Stimulated activated CD8-positive, alpha-beta memory T cell treated with anti-CD3 and anti-CD28 coated beads, Interleukin-15, amount 100 ng/mL, for 4 hours (primary cell): ENCODE measurements at places on chromosomes 16 and 17.

DNA sequence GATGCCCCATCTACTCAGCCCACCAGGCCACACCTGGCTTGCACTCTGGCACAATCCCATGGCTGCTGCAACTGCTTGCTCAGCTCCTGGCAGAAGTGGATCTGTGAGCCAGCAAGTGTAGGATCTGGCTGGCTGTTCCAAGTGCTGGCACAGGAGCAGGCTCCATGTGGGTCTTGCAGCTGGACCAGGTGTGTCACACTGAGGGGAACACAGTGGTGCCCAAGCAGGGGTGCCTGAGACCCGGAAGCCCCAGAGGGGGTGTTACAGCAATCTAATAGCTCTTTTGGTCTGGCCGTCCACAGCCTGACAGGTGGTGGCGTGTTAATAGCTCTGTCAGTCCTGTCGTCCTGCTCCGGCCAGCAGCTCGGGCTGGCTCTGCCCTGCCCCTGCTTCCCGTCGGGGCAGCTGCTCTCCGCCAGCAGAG lies 19.6 kb upstream of the GOT2 start:
- DNase-seq, result no peak

DNA sequence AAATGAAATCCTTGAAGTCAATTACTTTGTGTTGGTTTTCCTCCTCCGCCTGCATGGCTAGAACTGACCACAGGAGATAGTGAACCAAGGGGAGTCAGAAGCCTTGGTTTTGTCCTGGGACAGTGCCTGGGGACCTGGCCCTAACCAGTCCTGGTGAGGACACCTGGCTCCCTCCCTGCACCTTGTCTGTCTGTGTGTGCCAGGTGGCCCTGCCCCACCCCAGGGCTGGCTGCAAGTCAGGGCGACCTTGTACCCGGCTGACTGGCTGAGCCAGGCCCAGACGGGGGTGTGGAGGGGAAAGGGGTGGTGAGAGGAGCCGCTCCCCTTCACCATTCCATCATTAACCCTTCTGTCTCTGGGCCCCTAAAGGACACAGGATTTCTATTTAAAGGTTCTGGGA lies 3.4 kb downstream of the RAPGEFL1 start:
- no peak for DNase-seq

GRCh38 chr17:69342896-69343644 lies 16.1 kb upstream of the ABCA5 start:
- DNase-seq, result no peak

DNA sequence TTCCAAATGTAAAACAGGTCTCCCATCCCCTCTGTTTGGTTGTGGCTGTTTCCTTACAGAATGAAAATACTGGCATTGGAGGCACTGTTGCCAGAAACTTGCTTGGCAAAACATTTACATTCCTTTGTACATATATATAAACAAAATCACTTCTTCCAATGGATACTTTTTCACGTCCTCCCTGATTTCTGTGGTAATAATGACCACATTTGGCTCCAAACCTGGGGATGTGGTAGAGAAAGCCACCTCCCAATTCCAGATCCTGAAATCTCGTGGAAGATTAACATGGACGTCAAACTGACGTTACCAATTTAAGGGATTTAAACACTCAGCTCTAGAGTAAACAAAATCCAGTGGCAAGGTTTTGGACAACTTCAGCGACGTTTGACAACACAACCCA lies 370.8 kb upstream of the ZFHX3 start:
- no peak for DNase-seq

DNA sequence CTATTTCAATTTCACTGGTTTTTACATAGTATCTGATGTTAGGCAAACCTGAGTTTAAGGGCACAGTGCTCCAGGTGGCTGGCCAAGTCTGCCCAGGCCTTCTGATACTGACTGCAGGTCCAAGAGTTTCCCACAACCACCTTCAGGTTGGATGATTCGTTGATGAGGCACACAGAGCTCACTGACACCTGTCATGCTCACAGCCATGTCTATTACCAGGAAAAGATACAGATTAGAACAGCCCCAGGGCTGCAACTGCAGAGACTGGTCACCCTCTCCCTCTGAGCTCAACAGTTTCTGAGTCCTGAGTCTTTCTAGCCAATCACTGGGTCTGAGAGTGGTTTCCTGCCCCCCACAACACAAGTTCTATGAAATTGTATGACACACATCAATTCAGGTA lies 37.2 kb downstream of the MEAK7 start:
- DNase-seq, result no peak

GRCh38 chr16:10617662-10618420 lies 37.4 kb upstream of the EMP2 start:
- no peak for DNase-seq

- no peak for DNase-seq
Measured at GRCh38 chr16:78570399-78571141, 471.1 kb downstream of the WWOX start.

GRCh38 chr16:87407511-87408112 lies 15.5 kb downstream of the MAP1LC3B start:
- DNase-seq, result no peak

- DNase-seq, result no peak
Measured at GRCh38 chr17:2059547-2060384, 4.9 kb downstream of the HIC1 start.

DNA sequence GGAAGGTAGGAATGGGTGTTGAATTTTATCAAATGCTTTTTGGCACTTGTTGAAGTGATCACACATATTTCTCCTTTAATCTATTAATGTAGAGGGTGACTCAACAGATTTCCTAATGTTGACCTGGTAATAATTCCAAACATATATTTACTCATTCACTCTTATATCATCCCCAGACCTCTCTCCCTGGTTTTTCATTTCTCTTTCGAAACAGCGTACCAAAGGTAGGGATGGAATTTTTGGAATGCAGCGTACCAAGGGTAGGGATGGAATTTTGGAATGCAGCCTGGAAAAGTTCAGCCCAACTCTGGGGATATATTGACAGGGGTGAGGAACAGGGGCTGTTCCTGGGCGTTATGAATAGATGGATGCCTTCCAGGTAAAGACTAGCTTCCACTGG lies 7.3 kb downstream of the KIF18B start:
- DNase-seq, result no peak

DNA sequence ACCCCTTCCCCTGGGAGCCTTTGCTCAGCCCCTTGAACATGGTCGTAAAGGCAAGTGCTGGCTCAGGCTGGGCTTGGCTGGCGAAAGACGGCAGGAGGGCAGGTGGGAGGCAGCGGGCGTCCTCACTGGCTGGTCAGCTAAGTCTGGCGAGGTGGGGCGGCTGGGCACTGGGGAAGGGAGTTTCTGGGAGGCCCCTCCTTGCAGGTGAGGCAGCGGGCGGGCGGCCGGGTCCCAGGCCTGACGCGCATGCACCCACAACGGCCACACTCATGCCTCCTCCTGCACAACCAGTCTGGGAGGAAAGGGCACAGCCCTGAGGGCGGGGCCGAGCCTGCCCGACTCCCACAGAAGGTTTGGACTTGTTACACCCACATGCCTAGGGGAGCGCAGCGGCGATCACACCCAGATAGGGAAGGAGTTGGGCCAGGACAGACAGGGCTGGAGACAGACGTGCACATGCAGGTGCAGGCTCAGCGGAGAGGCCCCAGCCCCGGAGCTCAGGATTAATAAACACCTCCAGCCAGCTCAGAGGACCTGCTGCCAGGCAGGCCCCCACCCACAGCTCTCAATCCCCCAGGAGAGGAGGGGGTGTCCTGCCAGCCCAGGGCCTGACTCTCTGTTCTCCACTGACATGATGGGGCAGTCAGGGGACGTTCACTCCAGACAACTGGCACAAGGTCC lies at the start of gene EVPL:
EVPL (minus strand) TSS at position 148 of the 681 bp plus-strand sequence; CDS start at position 40, 108 bp downstream.
- DNase-seq, result no peak

DNA sequence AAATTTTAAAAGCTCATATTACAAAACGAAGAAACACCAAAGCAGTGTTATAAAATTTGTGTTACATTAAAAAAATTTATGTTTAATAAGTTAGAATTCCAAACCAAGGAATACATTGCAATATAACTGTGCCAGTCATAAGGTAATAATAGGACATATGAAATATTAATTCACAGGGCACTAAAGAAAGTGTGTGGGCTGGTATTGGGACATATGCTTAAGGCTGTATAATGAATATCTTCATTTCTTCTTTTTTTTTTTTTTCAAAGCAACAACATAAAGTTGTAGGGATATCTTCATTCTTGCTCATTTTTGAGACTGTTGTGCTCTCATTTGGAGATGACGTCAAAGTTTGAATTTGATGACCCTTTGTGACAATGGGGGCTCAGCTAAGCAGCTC lies 17.5 kb upstream of the FBXO47 start:
- no peak for DNase-seq

DNA sequence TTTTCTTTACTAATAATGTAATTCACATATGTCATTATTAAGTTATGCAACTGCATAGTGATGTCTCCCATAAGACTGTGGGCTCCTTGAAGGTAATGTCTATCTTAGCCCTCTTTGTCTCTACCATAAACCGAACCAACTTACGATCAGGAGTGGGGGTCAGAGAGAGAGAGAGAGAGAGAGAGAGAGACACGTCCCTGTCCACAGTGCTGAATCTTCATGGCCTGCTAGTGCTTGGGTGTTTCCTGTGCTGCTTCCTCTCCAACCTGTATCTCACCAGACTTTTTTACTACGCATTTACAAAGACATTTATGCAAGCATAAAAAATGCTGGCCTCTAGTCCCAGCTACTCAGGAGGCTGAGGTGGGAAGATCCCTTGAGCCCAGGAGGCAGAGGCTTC lies 52.2 kb upstream of the HAPSTR1 start:
- DNase-seq, result no peak

- DNase-seq, result no peak
Measured at GRCh38 chr16:51106535-51106934, 44.5 kb downstream of the SALL1 start.

DNA sequence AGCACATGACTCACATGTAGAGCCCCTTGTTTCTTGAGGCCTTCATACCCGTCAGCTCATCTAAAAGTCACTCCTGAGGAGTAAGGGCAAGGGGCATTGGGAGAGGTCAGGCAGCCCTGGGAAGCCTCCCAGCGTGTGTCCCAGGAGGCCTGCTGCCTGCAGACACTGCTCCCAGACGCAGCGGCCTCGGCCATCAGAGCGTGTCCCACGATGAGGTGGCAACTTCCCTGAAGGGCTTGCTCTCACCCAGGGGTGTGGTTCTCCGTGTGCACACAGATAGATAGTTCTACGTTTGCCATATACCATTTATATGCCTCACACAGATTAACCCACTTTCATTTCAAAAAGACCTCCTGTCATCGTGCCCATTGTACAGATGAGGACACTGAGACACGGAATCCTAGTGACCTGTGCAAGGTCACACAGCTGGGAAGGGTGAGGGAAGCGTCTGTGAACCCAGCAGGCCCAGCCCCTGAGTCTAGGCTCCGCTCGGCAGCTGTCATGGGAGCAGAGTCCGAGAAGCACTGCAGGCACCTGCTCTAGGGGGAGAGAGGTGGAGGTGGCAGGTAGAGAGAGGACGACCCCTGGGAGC lies 8.3 kb downstream of the TUBB3 start:
- DNase-seq, result no peak

DNA sequence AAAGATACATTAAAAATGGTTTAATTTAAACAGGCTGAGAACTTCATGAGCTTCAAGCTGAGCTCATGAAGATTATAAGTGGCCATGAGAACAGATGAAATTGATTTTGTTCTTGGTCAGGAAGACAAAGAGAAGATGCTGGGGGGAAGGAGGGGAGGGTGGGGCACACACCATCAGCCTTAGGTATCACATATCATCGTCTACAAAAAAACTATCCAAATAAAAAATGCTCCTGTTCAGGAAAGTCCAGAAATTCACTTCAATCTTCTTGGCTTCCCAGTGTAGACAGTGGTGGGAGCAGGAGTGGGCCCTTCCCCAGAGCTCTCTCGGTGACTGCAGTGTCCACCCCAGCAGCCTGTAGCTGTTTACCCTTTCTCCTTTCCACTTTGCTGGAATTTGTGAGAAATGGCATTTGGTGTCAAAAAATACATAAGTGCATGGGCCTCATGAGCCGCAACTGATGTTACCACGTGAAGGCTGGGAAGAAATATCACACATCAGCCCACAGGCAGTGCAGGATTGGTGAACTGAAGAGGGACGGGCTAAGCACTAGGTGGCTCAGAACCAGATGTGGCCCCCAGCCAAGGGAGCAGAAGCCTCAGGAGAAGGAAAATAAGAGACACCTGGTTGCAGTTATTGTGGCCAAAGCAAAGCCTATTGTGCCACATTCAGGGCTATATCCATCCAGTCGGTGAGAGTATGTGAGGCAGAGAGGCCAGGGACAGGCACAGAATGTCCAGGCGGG lies 6.1 kb downstream of the KRT37 start:
- DNase-seq, result no peak

DNA sequence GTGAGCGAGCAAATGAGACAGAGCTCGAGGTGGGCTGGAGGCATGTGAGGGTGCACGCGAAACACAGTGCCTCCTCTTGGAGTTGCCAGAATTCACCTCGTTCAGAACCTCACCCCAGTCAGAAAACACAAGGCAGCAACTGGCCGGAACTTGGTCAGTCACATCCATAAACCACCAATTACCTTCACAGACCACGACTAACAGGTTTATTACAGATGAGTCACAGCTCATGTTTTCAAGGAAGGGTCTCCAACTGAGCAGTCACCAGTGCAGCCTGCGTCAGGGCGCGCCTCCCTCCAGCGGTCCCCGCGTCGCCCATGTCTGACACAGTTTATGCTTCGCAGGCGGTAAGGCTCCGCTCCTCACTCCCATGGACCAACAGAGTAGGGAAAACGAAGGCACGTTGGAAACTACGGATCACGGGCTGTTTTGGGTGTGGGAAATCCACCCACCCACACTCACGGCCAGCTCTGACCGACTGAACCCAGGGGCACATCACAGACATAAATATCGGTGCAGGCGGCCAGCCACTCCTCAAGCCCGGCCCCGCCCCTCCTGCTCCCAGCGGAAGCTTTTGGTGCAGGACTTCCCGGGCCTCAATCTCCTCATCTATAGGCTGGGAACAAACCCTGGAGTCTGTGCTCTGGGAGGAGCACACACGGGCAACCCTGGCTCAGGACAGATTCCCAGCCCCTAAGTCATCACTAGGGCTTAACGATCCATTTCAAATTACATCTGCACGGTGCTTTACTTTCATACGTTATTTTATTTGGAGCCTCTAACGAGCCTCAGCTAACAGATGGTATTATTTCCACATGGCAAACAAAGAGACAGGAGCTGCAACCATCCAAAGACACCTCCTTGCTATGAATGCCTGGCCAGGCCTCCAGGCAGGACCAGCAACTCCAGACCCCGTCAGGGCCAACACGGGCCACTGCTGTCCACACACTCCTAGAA lies 126.3 kb downstream of the ZNF778 start:
- no peak for DNase-seq

GRCh38 chr16:13866073-13866472 lies 53.9 kb upstream of the ERCC4 start:
- no peak for DNase-seq
